ENCODE measurements at places on chromosomes 4 and X.

DNA sequence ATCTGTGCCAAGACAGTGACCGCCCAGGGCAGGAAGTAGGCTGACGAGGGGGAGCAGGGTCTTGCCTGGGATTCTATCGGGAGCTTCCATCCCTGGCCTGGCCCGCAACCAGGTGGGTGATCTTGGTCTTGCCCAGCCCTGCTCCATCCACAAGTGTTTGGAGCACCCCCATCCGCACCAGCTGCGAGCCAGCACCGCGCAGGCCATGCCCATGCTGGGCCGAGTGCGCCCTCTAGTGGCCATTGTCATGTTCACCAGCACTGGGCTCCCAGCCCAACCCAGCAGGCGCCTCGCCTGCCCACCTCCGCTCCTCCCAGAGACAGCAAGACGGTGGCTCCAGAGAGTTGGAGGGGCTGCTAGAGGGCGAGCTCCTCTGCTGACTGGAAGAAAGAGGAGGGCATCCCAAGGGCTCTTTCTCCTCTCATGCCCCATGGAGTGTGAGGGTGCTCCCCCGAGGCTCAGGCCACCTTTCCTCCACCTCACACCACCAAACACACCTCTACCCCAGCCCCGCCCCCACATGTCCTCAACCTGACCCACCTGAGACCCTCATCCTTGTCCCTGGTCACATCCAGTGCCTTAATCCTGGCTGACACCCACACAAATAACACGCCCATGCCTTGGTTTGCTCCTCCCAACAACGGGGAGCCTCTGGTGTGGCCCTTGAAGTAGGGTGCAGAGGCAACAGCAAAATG, 9.8 kb upstream of the ATP2B3 start:
- DNase-seq: peak; percentile 71

DNA sequence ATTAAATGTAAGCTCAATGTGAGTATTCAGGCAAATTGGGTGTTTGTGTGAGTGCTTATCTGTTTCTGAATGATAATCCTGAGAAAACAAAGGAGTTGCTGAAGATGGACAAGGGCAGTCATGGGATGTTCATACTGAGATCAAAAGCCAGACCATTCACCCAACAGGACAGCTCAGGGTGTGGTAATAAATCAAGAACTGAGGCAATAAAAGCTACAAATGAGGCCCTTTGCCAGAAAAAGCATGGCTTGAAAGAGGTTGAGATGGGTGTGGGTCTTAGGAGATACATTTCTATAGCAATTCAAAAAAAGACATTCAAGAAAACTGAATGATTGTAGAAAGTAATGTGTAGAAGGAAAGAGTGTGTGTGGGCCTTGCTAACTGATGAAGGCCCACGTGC, 425.8 kb upstream of the BOD1L1 start:
- no peak for DNase-seq

DNA sequence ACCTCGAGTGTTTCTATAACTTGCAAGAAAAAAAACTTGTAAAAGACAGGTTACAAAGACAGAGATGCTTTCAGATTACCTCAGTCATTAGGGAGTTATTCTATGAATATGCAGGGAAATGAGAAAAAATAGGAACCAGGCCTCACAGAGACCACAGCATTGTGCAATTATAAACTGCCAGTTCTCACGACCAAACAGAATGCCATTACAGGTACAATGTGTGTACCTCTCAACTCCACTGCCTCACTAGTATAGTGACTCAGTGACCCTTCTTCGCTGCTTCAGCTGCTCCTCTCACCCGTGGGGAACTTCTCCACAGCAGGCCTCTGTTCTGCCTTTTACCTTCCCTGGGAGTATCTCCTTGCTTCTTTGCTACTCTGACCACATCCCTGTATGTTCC, 2.3 kb upstream of the HTATSF1 start:
- DNase-seq: no peak

- no peak for DNase-seq
Observed at GRCh38 chrX:108732630-108733321, 3.6 kb downstream of the IRS4 start.

- DNase-seq: no peak
Observed at GRCh38 chr4:4865705-4866123, 6.2 kb downstream of the MSX1 start.

- no peak for DNase-seq
Observed at GRCh38 chr4:163072222-163072621, 94.5 kb downstream of the NAF1 start.

DNA sequence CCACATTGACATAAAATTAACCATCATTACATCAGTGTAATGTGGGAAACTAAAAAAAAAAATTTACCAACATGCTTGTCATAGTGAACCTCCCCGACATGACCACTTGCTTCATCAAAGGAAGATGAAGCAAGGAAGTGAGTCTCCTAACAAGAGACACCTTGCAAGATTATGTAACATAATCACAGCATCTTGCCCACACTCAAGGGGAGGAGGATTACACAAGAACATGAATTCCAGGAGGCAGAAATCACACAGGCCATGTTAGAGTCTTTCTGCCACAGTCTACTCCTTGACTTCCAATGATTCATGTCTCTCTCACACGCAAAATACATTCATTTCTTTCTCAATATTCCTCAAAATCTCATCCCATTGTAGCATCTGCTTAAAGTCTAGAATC, 93.3 kb downstream of the AKAP4 start:
- no peak for DNase-seq

DNA sequence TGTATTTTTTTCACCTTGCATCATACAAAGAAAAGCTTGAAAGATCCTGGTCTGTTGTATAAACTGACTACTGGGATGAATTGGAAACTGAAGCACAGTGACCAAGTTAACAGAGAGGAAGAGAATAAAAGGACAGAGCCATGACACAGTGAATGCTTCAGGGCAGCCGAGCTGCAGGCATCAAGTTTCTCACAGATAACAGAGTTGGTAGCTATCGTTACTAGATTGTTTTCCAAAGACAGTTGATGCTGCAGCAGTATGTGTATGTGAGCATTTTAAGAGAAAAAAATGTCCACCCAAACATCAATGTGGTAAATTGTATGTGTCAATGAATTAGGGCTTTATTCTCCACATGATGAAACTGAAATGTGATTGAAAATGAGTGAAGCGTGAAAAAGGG, 1032.7 kb downstream of the ADGRL3 start:
- DNase-seq: no peak

GRCh38 chrX:97682991-97683840, 799.5 kb downstream of the RPA4 start:
- DNase-seq: no peak

GRCh38 chr4:40583850-40584439, 45.7 kb downstream of the RBM47 start:
- DNase-seq: no peak

- no peak for DNase-seq
Observed at GRCh38 chr4:68724426-68724825, 54.0 kb upstream of the UGT2B15 start.

DNA sequence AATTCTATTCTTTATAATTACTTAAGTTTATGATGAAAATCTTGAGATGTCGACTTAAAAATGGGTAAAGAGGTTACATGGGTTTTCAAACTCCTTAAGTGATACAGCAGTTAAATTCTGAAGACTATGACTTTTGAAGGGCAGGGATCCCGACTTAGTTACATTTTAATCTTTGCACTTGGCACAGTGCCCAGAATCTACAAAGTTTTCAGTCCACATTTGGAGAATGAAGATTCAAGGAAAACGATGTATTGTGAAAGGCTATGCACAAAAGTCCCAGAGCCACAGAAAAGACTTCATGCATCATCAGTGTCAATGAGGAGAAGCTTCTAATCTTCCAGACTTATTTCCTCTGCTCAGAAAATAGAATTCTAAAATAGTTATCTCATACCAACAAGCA, 36.3 kb upstream of the GRPR start:
- DNase-seq: peak; percentile 1

DNA sequence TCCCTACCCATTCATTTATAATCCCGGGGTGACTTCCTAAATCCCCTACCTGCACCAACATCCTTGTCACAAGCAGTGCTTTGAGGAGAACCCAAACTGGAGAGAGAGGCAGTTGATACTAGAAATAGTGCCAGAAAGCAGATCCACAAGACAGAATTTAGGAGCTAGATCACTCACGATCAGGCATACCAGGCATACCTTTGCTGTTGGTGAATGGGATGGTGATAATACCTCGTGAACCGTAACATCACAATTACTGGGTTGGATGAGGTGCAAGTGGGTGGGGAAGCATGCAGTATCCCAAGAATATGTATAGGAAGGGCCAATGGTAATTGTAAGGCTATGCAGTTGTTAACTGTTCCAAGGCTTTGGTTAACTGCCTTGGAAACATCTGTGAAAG, 129.3 kb downstream of the TMA16 start:
- no peak for DNase-seq

- no peak for DNase-seq
Observed at GRCh38 chr4:87005690-87006425, 71.0 kb downstream of the AFF1 start.

DNA sequence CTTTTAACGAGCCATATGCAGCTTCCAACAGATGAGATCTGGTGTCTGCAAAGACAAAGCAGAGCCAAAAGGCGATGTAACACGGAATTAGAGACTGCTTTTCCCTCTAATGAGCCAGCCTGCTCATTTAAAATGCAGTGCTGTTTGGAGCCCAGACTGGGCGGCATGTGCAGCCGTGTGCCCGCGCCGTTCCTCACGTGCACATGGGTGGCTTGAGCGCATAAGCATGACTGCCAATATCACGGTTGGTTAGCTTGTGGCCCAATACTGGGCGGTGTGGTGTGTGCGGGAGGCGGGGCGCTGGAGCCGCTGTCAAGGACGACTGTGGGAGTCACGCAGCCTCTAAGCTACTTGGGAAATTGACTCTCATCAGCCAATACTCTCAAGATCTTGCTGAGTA, 87.0 kb upstream of the SCOC start:
- no peak for DNase-seq

DNA sequence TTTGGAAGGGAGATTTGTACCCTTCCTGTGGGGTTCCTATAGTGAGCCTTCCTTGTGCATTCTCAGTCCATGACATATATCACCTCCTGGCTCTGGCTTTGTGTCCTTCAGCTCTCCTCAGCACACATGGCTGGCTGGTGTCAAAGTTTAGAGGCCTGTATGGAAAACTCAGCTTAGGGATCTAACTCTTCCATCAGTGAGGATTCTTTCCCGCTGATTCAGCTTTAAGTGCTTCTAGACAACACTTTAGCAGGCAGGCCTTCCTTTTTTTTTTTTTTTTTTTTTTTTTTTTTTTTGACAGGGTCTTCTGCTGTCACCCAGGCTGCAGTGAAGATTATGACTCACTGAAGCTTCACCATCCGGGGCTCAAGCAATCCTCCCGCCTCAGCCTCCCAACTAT, 84.2 kb downstream of the NPNT start:
- no peak for DNase-seq

DNA sequence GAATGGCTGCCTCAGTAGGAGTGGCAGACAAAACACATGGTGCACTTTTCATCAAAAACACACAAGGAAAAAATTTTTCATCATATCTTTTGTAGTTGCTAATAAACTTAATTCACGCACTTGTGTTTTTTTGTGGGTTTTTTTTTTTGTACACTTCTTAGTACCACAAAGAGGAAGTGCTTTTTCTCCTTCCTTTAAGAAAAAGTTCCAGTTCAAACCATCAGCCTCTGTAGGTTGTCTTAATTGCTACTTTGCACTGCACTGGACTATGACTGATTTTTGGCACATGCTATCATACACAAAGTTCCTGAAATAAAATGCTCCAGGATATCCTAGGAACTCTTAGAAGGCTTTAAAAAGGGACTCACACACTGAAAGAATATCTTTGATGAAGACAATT, at the start of gene PHEX:
PHEX (plus strand) TSS at position 242 of the 400 bp plus-strand sequence. CDS start 681 bp downstream, outside the sequence.
- DNase-seq: no peak

GRCh38 chr4:25310066-25310802, 2.3 kb upstream of the ZCCHC4 start:
- DNase-seq: no peak
